ENCODE measurements at places on chromosomes 13 and 19.

- DNase-seq: peak; percentile 80
Measured at GRCh38 chr19:919199-920050, 2.3 kb downstream of the KISS1R start.

DNA sequence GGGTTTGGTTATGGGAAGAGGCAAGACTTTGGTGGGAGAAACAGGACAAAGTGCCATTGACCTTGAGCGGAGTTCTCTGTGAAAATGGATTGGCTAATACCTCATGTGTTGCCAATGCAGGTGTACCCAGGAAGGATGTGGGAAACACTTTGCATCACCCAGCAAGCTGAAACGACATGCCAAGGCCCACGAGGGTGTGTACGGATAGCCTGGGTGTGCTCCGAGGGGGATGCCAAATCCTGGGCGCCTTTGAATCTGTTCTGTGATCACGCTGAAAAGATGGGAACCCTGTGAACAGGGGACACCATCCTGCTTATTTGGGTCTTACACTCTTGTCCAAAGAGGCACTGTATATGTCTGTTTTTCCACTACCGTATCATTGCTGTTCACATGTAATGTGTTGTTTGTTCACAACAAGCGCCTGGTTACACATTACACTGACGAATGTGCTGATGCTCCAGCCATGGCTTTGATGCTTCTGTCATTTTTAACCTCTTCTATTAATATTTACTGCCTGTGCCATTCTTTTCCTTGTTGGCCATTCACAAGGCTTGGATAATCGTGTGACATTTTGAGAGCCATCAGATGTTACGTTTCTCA lies 8.3 kb downstream of the GTF3A start:
- DNase-seq: no peak

- no peak for DNase-seq
Measured at GRCh38 chr19:35738887-35739229, 3.4 kb downstream of the IGFLR1 start.

DNA sequence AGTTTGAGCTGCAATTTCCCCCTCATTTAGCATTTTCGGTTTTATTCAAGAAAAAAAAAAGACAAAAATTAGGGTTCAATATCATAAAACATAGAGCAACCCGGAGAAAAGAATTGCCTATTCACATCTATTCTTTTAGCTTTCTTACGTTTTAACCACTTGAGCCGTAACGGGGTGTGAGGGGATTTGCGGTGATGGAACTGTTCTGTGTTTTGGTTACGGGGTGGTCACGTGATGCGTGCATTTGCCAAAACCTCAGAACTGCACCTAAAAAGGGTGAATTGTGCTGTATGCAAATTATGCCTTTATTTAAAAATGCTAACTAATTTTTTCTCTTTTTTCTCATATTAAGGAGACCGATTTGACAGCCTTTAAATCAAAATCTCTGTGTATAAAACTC lies 22.1 kb downstream of the CLEC11A start:
- DNase-seq: no peak

DNA sequence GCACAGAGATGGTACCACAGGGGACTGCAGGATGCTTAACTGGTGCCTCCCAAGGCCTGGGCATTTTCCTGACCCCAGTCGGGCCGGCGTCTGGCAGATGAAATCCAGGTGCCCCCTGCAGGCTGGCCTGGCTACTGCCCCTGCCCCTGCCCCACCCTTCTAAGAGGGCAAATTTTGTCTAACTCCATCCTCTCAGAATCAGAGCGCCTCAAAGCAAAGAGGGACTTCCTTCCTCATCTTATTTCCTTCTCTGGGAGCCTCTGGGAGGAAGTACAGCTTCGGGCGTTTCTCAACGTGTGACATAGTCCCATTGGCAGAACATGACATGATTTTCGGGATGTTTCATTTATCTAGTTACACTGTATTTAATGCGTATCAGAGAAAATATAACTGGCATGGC lies 2.7 kb downstream of the PRKACA start:
- peak; percentile 78 for DNase-seq

GRCh38 chr19:7718668-7719067 lies 13.2 kb downstream of the CLEC4G start:
- DNase-seq: no peak
